Calu3 (cell line): ENCODE measurements at places on chromosomes 6 and 20. TPM values are rescaled to one million over a fixed set of nuclear protein-coding genes. Genes with fewer than 3 reads are reported as not detected.

Gene MEP1A
- not detected in 2 replicates for total RNA-seq

Gene BEND3
- total RNA-seq, result 10.0 and 11.8 TPM in 2 replicates

Gene C20orf204
- 4.9 and 5.0 TPM in 2 replicates for total RNA-seq

Gene RRAGD
- 1.3 and 1.7 TPM in 2 replicates for total RNA-seq

Gene LRP11
- 27.4 and 31.1 TPM in 2 replicates for total RNA-seq

Gene MRS2
- total RNA-seq, result 56.0 and 56.7 TPM in 2 replicates

DNA sequence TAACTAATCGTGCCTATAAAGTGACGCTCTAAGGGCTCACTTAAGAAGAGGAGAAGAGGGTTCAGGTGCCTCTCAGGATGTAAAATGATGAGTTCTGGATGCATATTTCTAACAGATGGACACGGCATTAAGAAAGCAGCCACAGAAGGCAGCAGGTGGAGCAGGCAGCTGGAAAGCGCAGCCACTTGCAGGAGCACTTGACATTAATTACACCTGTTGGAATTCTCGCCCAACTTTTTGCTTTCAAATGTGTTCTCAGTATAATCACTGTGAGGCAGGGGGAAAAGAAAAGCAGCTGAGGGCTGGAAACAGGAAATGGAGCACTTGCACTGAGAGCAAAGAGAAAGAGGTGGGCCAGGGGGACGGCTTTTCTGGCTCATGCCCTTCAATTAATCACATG, 164.2 kb downstream of the NKAIN2 start:
- H3K4me3 ChIP-seq, result no peak overlapping the region
- DNase-seq, result no peak
- no peaks in the 10 kb centered on the region for H3K36me3 ChIP-seq
- H3K27ac ChIP-seq, result no peak overlapping the region

DNA sequence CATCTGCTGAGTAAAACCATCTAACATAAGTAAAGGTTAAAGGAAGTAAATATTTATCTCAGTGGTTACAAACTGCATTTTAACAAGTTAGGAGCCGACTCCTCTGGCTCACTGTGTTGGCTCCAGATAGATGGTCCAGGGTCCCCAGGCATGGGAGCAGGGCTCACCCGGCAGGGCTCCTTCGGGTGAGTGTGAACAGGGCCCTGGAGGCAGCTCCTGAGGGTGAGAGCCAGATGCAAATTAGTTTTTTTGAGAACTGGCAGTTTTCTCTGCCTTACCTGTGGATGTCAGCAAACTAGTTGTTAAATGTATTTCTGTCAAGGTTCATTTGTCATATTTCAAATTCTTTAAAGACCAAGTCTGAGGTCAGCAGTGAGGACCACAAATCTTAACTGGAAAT, 21.5 kb downstream of the TPBG start:
- H3K27me3 ChIP-seq, result no peaks in the 10 kb centered on the region
- no peak overlapping the region for H3K27ac ChIP-seq
- no peaks in the 10 kb centered on the region for H3K36me3 ChIP-seq
- peaks cover 10% of the 10 kb centered on the region for H3K4me1 ChIP-seq
- H3K4me3 ChIP-seq, result no peak overlapping the region
- DNase-seq, result no peak

GRCh38 chr6:119781365-119781764, 431.8 kb upstream of the MAN1A1 start:
- H3K27ac ChIP-seq, result no peak overlapping the region
- no peak overlapping the region for H3K4me3 ChIP-seq
- H3K36me3 ChIP-seq, result no peaks in the 10 kb centered on the region
- no peaks in the 10 kb centered on the region for H3K27me3 ChIP-seq
- H3K4me1 ChIP-seq, result no peaks in the 10 kb centered on the region

GRCh38 chr6:26213334-26214075, 126.3 kb downstream of the HFE start:
- H3K4me1 ChIP-seq, result peaks cover 29% of the 10 kb centered on the region
- H3K27me3 ChIP-seq, result no peaks in the 10 kb centered on the region
- no peak overlapping the region for H3K4me3 ChIP-seq
- H3K27ac ChIP-seq, result no peak overlapping the region

DNA sequence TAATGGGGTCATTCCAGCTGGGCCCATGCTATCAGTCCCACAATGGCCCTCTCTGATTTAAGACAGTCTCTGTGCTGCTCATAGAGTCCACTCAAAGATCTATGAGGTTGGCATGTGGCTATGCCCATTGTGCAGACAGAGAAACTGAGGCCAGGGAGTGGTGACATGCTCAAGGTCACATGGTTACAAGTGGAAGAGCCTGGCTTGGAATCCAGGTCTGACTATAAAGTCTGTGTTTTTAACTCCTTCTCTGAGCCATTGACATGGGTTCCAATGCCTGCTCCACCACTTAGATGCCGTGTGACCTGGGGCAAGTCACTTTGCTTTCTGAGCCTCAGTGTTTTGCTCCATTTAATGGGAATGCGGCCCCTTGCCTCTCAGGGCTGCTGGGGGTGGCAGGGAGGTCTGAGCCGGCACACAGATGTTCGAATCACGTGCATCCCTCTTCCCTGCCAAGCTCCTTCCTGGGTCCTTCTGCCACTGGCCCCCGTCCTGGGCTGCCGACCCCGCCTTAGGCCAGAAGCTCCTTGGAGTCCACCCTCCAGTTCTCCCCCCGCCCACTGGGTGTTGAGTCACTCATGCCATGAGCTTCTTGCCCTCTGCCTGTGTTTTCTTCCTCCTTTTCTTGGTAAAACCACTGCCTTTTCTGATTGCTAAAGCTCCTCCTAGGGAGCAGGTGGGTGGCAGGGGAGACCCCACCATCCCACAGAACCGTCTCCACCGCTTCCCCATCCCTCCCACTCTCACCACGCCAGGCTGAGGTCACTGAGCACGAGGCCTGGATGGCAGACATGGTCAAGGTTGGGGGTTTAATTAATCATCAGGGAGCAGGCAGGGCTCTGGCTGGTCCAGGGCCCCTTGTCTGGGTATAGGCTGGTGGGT, 35.7 kb downstream of the CEBPB start:
- H3K4me3 ChIP-seq, result no peak overlapping the region
- peaks cover 55% of the 10 kb centered on the region for H3K4me1 ChIP-seq
- DNase-seq, result peak; percentile 76
- peak overlapping the region; percentile 14 for H3K27ac ChIP-seq
- peaks cover 10% of the 10 kb centered on the region for H3K36me3 ChIP-seq
